Psoas muscle (tissue), 8 donors: ENCODE measurements at places on chromosomes 3 and 15. TPM values are rescaled to one million over a fixed set of nuclear protein-coding genes. Genes with fewer than 3 reads are reported as not detected.

- H3K27me3 ChIP-seq: no peaks in the 10 kb centered on the region
- H3K36me3 ChIP-seq: peaks cover 8% of the 10 kb centered on the region
- peak; percentile 90 for DNase-seq
- peak overlapping the region; percentile 99 for H3K27ac ChIP-seq
- H3K4me3 ChIP-seq: peak overlapping the region; percentile 46
Measured at GRCh38 chr15:72222393-72222792, 8.6 kb downstream of the PKM start.

DNA sequence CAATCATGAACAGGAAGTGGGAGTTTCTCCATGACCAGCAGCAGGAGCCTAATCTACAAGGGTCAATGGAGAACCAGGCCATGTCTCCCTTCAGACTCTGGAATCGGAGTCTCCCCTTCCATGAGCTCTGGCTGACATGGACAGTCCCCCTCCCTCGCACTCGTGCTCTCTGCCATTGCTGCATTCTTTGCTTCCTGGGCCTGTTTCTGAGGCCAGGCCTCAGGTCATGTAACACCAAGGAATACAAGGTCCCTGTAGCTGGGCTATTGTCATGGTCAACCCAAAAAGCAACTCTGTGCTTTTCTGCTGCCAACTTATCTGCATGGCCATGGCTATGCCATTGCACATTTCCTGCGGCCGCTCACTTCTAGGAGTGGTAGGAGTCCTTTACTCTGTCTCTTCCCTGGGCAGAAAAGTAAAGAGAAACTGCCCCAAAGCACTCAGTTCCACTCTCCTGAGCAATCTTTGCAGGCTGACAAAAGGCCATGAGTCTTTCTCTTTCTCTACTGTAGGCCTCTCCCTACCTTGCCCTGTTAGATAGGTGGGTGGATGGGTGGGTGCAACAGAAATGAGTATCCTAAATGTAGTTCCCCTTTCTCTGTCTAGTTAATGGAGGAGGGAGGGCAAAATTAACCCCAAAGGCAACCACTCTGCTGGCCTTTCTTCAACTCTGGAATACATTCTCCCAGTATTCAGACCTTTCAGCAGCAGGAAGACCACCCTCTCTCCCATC lies 40.8 kb upstream of the PROK2 start:
- H3K36me3 ChIP-seq: no peaks in the 10 kb centered on the region
- H3K4me3 ChIP-seq: no peak overlapping the region
- no peak overlapping the region for H3K27ac ChIP-seq
- H3K4me1 ChIP-seq: no peaks in the 10 kb centered on the region

GRCh38 chr3:140552403-140552802 lies 125.5 kb upstream of the TRIM42 start:
- no peaks in the 10 kb centered on the region for H3K27me3 ChIP-seq
- H3K4me3 ChIP-seq: no peak overlapping the region
- H3K36me3 ChIP-seq: no peaks in the 10 kb centered on the region
- H3K27ac ChIP-seq: no peak overlapping the region

DNA sequence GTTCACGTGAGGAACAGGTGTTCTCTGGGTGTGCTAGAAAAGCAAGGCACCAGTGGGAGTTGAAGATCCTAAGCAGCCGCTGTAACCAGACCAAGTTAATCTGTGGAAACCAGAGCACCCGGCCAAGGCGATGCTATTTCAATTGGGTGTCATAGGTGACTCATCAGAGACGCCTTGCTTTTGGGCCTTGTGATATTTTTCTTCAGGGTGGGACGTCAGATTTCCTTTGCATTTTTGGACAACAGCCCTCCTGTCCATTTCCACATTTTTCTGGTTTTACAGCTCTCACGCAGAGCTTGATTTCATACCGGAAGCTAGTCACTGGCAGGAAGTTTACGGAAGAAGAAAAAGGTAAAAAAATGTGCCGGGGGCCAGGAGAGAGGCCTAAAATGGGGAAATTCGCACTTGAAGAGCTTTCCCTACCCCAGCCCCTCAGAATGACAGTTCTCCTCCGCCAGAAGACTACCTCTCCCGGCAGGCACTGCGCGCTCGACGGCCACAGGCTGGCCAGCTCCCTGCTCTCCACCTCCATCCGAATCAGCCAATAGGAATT lies 471 bp upstream of the KBTBD8 start:
- peaks cover 24% of the 10 kb centered on the region for H3K4me1 ChIP-seq
- peak overlapping the region; percentile 86 for H3K27ac ChIP-seq
- H3K36me3 ChIP-seq: no peaks in the 10 kb centered on the region
- no peaks in the 10 kb centered on the region for H3K27me3 ChIP-seq
- H3K4me3 ChIP-seq: peak overlapping the region; percentile 91

GRCh38 chr3:128456776-128457715 lies 9.6 kb downstream of the DNAJB8 start:
- no peaks in the 10 kb centered on the region for H3K4me1 ChIP-seq
- H3K27ac ChIP-seq: no peak overlapping the region
- DNase-seq: no peak
- no peaks in the 10 kb centered on the region for H3K36me3 ChIP-seq
- H3K27me3 ChIP-seq: peaks cover 5% of the 10 kb centered on the region

The LRRC2 gene
- 160 TPM for total RNA-seq
